ENCODE measurements at places on chromosomes 4 and X. TPM values are rescaled to one million over a fixed set of nuclear protein-coding genes. Genes with fewer than 3 reads are reported as not detected.

GRCh38 chr4:76892601-76893000, 5.3 kb downstream of the SOWAHB start:
- H3K27ac ChIP-seq = no peak overlapping the region
- peaks cover 32% of the 10 kb centered on the region for H3K27me3 ChIP-seq
- H3K4me3 ChIP-seq = no peak overlapping the region
- DNase-seq = no peak

- no peak overlapping the region for H3K27ac ChIP-seq
- H3K27me3 ChIP-seq = no peaks in the 10 kb centered on the region
- no peaks in the 10 kb centered on the region for H3K4me1 ChIP-seq
- H3K36me3 ChIP-seq = no peaks in the 10 kb centered on the region
Observed at GRCh38 chr4:96150466-96150865, 310.6 kb downstream of the PDHA2 start.

DNA sequence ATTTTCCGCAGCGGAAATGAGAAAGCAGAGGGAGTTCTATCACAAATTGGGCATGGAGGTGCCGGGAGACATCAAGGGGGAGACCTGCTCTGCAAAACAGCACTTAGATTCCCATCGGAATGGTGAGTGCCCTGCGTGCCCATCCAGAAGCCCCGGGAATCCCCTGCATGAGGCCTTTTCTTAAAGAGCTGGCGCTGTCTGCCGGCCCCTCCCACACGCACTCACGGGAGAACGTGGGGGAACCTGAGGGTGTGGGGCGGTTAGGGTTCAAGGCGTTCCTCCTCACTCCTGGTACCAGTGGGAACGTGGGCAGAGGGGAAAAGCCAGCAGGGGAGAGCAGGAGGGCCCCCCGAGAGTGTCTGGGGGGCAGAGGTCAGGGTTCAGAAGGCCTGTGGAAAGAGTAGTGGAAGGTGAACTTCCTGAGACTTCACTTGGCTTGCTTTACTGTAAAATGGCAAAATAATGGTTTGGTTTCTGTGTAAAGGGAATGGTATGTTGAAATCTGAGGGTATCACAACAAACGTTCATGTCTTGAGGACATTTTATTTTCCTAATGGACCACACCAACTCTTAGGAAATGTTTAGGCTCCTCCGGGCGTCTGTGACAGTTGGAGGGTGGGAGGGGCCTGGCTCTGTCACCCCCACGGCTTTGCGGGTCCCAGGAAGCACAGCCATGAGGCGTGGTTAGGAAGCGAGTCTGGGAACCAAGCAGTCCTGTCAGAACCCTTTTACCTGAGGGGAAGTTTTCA, 38.0 kb downstream of the PCGF3 start:
- H3K4me1 ChIP-seq = no peaks in the 10 kb centered on the region
- no peak overlapping the region for H3K4me3 ChIP-seq
- H3K27me3 ChIP-seq = no peaks in the 10 kb centered on the region
- H3K36me3 ChIP-seq = peaks cover 11% of the 10 kb centered on the region
- no peak for DNase-seq
- H3K27ac ChIP-seq = no peak overlapping the region

GRCh38 chr4:124212815-124213630, 499.5 kb downstream of the ANKRD50 start:
- H3K4me1 ChIP-seq = no peaks in the 10 kb centered on the region
- no peaks in the 10 kb centered on the region for H3K36me3 ChIP-seq
- no peak overlapping the region for H3K4me3 ChIP-seq
- DNase-seq = no peak
- H3K27me3 ChIP-seq = peaks cover 9% of the 10 kb centered on the region
- no peak overlapping the region for H3K27ac ChIP-seq

GRCh38 chrX:57282568-57282967, 3.9 kb upstream of the FAAH2 start:
- no peak for DNase-seq

- no peak overlapping the region for H3K4me3 ChIP-seq
- no peaks in the 10 kb centered on the region for H3K36me3 ChIP-seq
- no peak overlapping the region for H3K27ac ChIP-seq
- no peaks in the 10 kb centered on the region for H3K27me3 ChIP-seq
- no peaks in the 10 kb centered on the region for H3K4me1 ChIP-seq
Observed at GRCh38 chr4:12120968-12121367, 692.3 kb upstream of the HS3ST1 start.

DNA sequence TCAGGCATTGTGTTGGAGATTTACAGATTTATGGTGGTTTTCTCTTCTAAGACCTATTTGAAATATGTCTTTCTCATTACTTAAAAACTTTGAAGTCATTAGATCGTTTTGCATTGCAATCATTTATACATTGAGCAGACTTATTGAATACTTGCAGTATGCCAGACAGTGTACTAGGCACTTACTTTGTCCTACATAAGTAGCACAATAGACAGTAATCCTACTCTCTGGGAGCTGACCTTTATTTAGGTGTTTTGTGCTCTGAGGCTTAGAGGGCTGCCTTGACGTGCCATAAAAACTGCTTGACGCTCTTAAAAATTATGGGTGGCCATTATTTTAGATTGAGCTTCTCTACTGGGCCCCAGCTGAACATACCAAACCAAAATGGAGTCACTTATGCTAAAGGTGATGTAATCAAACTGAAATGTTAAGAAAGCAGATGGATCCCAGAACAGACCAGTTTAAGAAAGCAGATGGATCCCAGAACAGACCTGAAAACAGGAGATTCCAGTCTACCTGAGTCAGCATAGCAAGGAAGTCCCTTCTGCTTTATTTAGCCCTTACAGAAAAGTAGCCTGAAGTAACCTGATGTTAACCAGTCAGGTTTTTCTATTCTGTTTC, 42.4 kb downstream of the PTTG2 start:
- H3K27me3 ChIP-seq = no peaks in the 10 kb centered on the region
- peaks cover 35% of the 10 kb centered on the region for H3K4me1 ChIP-seq

DNA sequence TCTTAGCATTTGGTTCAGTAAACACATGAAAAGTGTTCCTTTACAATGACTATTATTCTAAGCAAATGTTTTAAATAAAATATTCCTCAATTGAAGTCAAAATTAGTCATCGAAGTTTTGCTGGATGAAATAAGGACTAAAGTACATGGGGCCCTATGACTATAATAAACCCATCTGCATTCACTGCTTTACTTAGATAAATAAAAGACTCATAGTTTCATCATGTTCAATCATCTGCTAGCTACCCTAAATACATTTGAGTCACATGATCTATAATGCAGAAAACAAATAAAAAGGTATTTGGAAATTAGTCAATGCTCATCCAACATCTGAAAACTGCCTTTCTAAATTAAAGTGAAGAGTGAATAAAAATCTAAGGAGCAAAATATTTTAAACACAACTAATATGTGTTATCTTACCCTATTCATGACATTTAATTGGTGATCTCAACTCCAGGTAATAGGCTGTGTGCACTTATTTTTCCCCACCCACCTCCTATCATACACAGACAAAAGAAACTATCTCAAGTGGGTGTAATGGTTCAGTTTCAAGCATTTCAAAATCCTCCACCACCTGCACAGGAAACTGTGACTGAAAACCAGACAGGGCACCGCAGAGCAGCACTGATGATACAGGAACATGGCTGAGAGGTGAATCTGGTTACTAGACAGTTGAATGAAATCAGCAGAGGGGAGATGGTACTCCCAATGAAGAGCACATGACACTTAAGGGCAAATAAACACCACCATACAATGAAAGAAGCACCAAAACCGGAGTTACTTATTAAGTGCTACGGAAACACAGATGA, 78.6 kb downstream of the CAMK2D start:
- DNase-seq = peak; percentile 90
- H3K27me3 ChIP-seq = no peaks in the 10 kb centered on the region
- peaks cover 85% of the 10 kb centered on the region for H3K4me1 ChIP-seq
- peak overlapping the region; percentile 95 for H3K27ac ChIP-seq
- peaks cover 67% of the 10 kb centered on the region for H3K36me3 ChIP-seq

- H3K36me3 ChIP-seq = no peaks in the 10 kb centered on the region
- H3K4me3 ChIP-seq = peak overlapping the region; percentile 45
- H3K27ac ChIP-seq = no peak overlapping the region
- DNase-seq = peak; percentile 26
- peaks cover 10% of the 10 kb centered on the region for H3K4me1 ChIP-seq
Observed at GRCh38 chrX:53321230-53321942, 40.0 kb upstream of the IQSEC2 start.

GRCh38 chrX:72461766-72462165, 110.9 kb downstream of the HDAC8 start:
- no peak overlapping the region for H3K4me3 ChIP-seq
- H3K27ac ChIP-seq = no peak overlapping the region
- H3K27me3 ChIP-seq = no peaks in the 10 kb centered on the region
- no peaks in the 10 kb centered on the region for H3K4me1 ChIP-seq
- peaks cover 13% of the 10 kb centered on the region for H3K36me3 ChIP-seq
- DNase-seq = no peak

- peak overlapping the region; percentile 96 for H3K27ac ChIP-seq
- no peaks in the 10 kb centered on the region for H3K27me3 ChIP-seq
Observed at GRCh38 chr4:99852199-99852749, 35.6 kb downstream of the DAPP1 start.

Gene PRDM8
- total RNA-seq = 1.4 TPM

Gene TBC1D8B
- 0.82 TPM for total RNA-seq

Gene MAPK10
- total RNA-seq = not detected

Gene TNIP3
- total RNA-seq = 4.8 TPM
